ENCODE measurements at places on chromosomes 12 and 14.

GRCh38 chr12:39538679-39539104 is 80.9 kb downstream of the ABCD2 start:
- no peak for DNase-seq

- DNase-seq: no peak
These were observed 27.3 kb downstream of the SERPINA1 start for GRCh38 chr14:94360945-94361565.

DNA sequence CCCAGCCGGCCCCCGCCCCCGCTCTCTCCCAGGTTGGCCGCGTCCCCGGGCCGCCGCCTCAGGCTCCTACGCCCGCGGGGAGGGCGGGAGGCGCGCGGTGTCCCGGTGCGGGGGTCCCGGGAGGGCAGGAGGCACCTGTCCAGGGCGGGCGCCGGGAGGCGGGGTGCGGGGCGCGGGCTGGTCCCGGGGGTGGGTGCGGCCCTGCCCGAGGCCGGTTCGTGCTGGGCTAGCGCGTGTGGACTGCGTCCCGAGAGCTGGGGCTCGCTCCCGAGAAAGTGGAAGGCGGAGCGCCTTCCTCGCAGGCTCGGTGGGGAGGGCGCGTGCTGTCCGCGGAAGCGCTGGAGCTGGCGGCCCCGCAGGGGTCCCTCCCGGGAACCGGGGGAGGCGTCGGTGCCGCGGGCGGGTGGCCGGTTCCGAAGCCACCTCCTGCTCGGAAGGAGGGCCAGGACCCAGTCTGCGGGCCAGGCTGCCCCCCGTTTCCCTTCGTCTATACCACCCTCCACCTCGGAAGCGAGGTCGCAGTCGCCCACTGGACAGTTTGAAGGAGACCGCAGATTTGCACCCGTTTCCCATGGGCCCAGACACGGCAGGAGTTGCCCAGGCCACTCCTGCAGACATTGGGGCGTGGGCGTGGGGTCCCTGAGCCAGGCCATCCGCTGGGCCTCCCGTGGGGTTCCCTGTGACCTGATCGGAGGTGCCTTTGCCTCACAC is 636 bp downstream of the ZFYVE21 start:
- no peak for DNase-seq

DNA sequence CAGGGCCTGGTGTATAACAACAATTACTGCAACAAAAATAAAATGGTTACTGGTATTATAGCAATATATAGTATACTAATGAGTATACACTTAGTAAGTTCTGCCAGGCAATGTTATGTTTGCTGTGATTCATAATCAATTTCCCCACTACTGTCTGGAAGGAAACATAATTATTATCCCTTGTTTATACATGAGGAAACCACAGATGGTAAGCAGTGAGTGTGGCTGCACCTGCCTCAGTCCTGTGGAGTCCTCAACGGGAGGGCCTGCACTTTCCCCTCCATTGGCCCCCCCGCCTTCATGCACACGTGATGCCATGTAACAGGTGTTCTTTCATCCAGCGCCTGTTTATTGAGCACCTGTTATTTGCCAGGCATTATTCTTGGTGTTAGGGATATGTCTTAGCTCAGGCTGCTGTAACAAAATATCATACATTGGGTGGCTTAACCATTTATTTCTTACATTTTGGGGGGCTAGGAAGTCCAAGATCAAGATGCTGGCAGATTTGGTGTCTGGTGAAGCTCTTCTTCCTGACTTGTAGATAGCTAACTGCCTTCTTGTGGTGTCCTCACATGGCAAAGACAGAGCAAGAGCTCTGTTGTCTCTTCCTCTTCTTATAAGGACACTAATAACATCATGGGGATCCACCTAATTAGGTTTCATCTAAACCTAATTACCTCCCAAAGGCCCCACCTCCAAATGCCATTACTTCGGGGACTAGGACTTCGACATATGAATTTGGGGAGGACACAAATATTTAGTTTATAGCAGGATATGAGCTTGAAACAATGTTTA is 59.5 kb upstream of the CHGA start:
- DNase-seq: no peak

- no peak for DNase-seq
These were observed 104.2 kb downstream of the ST8SIA1 start for GRCh38 chr12:22230280-22230794.

DNA sequence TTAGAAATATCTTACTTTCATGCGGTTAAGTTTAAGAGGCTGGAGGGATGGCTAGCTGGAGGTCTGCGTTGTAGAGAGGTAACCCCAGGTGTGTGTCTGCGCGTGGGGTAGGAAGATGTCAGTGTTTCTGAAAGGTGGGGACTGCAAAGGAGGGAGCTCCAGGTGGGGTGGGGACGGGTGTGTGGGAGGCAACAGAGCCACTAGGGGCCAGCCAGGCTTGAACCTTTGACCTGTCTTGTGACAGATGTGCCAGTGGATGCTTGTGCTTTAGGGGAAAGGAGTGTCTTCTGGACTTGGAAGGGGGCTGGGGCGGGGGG is 841 bp downstream of the GLI1 start:
- no peak for DNase-seq

DNA sequence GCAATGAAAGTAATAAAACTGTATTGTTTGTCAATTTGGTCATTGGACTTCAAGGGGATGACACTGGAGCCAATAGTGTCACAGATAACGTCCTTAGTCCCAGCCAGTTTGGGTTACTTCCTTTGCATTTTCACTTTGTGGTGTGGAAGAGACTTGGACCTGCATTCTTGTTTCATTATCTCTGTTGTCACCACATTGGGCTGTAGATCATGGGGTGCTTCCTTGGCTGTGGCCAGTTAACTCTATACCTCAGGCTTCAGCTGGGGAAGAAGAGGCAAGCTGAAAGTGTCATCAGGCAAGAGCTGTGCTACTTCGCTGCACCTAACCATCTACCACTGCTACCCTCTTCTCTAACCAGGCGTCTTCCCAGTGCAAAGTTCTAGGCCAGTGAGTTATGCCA is 15.1 kb upstream of the CISTR start:
- no peak for DNase-seq

DNA sequence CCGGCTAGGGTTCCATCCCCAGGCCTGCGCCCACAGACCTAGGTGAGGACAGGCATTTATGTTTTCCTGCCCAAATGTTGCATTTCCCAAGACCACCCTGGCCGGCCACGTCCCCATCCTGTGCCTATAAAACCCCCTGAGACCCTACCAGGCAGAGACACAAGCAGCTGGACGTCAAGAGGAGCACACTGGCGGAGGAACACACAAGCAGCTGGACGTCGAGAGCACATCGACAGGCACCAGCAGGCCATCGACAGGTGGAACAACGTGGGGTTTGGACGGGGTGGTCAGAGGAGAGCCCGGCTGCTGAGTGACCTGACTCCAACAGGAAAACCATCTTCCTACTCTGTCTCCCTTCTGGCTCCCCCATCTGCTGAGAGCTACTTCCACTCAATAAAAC is 19.6 kb upstream of the LDHB start:
- DNase-seq: no peak

DNA sequence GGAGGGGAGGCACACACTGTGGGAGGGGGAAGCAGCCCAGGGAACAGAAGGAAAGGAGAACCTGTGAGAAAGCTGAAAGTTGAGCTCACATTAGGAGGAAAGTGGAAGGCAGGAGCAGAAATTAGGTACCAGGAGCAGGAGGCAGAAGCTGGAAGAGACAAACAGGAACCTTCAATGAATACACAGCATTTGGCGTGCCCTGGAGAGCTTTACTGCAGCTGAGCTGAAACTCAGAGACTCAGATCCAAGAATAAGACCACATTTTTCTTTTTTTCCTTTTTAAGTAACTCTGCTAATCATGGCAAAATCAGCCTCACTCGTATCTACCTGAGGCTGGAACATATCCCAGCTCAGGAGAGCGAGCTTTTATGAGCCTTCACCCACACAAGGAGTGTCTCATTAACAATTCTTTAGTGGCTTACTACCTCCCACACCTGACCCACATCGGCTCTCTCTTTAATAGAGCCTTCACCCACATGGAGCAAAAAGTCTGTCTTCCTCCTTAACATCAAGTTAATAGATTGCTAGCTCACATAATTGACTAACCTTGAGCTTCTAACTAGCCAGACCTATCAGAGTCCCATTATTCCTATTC is 18.2 kb upstream of the CERS5 start:
- no peak for DNase-seq

DNA sequence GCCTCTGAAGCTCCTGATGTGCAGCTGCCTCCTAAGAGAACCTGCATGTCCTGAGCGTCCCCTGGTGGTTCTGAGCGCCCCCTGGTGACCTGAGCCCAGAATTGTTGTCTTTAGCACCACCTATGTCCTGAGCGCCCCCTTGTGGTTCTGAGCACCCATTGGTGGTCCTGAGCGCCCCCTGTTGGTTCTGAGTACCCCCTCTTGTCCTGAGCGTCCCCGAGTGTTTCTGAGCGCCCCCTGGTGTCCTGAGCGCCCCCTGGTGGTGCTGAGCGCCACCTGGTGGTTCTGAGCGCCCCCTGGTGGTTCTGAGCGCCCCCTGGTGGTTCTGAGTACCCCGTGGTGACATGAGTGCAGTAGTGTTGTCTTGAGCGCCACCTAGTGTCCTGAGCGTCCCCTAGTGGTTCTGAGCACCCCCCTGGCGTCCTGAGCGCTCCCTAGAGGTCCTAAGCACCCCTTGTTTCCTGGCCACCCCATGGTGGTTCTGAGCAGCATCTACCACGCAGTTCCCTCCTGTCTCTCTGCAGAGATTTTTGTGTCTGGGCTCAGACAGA is 782.5 kb downstream of the TMEM121 start:
- DNase-seq: peak; percentile 34

DNA sequence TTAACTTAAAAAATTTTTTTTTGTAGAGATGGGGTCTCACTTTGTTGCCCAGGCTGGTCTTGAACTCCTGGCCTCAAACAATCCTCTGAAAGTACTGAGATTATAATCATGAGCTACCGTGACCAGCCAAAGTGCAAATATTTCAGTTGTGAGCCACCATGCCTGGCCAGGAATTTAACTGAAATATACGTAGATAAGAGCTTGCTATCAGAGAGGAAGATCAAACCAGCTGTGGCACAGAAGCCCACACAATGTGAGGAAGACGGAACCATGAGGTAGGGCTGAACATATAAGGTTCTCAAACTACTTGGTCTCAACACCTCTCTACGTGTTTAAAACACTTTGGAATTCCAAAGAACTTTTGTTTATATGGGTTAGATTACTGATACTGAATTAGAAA is 29.1 kb downstream of the ATG14 start:
- DNase-seq: no peak

- no peak for DNase-seq
These were observed 982.2 kb upstream of the FBXO33 start for GRCh38 chr14:40414386-40414785.

All from stimulated activated CD8-positive, alpha-beta memory T cell treated with anti-CD3 and anti-CD28 coated beads, Interleukin-2, amount 100 ng/mL, for 1 hour (primary cell).